ENCODE measurements at places on chromosomes 11 and 22. TPM values are rescaled to one million over a fixed set of nuclear protein-coding genes. Genes with fewer than 3 reads are reported as not detected.

Gene DSCAML1
- not detected for total RNA-seq

Gene PRDM10
- 4.0 TPM for total RNA-seq

Gene ALX4
- total RNA-seq = not detected

Gene CABP4
- total RNA-seq = not detected

Measured in cardiac ventricle fibroblast (primary cell).